ENCODE measurements at places on chromosomes 6 and 20.

GRCh38 chr6:1709234-1709641 lies 99.5 kb downstream of the FOXC1 start:
- DNase-seq: no peak

GRCh38 chr20:53814060-53814459 lies 220.4 kb upstream of the ZNF217 start:
- DNase-seq: no peak

DNA sequence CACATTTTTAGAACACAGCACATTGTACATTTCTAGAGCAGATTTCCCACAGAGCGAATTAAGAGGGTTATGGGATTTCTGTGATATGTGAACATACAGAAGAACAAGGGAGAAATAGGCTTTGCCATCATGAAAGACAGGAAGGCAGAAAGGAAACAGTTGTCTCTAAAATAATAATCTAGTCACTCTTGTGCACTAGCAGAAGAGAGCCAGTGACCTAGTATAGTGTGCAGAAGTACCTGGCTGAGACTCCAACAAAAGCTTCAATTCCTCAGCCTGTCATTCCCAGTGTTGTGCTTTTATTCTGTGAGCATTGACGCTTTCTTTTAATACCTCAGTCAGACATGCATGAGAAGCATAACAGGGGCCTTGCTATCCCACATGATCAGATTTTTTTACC lies 17.8 kb upstream of the DCBLD1 start:
- DNase-seq: no peak

DNA sequence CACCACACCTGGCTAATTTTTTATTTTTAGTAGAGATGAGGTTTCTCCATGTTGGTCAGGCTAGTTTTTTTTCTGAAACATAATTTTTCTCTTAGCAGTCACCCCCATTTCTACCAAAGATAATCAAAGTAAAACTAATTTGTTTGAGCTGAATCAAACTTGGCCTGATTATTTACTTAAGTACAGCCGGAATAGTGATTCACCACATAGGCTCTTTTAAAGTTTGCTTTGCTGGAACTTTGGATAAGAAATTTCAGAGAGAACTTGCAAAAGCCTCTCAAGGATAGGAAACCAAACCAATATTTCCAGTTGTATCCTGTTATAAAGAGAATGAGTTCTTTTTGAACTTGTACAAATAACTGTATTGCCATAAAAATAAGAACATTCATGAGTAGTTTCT lies 105.0 kb upstream of the SYNCRIP start:
- DNase-seq: peak; percentile 20

DNA sequence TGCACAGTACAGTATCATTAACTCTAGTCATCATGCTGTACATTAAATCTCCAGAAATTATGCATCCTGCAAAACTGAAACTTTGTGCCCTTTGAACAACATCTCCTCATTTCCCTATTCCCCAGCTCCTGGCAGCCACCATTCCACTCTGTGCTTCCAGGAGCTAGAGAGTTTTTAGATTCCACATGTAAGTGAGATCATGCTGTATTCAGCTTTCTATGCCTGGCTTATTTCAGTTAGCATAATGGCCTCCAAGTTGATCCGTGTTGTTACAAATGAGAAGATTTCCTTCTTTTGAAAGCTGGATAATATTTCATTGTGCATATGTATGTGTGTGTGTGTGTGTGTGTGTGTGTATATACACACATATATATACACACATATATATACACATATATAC lies 86.9 kb upstream of the SLC24A3 start:
- no peak for DNase-seq

DNA sequence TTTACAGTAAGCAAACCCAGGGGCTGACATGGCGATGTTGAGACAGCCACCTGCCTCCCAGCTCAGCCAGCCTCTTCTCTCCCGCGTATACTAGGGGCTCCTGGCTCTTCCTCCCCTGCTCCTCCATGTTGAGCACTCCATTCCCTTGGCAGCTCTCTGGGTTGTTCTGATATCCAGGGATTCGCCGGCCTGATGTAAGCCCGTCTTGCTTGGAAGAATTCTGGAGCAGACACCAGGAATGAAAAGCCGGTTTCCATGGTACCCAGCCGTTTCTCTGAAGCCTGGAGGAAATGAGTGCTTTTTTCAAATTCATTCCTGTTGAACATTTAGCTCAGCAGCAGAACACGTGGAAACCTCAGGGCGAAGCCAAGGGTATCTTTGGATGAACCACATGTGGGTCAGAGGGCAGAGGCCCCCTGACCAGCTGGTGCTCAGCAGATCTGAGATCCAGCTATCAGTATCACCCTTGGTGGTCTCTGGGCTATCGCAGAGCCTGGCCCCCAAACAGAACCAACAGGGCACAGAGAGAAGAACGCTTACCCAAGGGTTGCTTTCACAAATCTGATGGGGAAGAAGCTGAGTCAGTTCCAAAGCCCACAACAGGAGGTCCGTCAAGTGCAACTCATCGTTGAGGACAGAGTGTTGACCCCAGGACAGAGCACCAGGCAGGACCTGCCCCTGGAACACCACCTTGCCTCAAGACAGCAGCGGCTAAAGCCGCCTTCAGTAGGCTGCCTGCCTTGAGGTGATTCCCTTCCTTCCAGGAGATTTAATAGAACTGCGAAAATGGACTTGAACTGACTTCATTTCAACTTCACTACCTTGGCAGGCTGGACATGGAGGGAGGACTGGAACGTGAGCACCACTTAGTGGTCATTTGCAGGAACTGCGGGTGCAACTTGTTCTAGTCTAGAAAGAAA lies 96.1 kb upstream of the RIN2 start:
- DNase-seq: peak; percentile 32

DNA sequence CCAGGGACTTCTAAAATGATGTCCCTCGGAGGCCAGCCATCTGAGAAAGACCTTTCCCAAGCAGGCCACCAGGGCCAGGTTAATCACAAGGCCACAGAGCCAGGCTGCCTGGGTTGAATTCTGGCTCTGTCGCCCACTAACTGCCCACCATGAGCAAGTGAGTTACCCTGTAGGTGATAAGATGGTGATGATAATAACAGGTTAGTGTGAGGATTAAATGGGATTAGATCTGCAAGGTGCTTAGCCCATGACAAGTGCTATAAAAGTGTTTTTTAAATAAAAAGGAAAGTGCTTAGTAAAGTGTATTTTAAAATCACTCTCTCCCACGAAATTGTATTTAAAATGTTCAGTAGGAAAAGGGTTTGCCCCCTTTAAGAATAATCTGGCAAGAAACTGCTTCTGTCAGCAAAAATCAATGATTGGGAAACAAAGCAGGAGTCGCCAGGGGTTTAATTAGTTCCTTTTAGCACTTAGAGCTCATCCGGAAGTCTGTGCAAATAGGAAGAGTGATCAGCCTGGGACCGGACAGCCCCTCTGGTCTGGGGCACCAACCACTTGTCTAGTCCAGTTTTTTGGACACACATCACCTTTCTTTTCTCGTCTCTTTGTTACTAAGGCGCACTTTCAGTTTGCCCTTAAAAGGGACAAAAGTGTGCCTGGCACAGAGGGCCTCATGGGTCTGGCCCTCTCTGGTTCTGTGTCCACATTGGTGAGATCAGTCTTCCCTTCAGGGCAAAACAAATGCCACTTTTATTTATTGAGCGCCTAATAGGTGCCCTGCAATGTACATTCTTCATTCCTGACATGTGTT lies 150.4 kb downstream of the GRM4 start:
- no peak for DNase-seq

- no peak for DNase-seq
Measured at GRCh38 chr6:292506-293192, 362 bp downstream of the DUSP22 start.

DNA sequence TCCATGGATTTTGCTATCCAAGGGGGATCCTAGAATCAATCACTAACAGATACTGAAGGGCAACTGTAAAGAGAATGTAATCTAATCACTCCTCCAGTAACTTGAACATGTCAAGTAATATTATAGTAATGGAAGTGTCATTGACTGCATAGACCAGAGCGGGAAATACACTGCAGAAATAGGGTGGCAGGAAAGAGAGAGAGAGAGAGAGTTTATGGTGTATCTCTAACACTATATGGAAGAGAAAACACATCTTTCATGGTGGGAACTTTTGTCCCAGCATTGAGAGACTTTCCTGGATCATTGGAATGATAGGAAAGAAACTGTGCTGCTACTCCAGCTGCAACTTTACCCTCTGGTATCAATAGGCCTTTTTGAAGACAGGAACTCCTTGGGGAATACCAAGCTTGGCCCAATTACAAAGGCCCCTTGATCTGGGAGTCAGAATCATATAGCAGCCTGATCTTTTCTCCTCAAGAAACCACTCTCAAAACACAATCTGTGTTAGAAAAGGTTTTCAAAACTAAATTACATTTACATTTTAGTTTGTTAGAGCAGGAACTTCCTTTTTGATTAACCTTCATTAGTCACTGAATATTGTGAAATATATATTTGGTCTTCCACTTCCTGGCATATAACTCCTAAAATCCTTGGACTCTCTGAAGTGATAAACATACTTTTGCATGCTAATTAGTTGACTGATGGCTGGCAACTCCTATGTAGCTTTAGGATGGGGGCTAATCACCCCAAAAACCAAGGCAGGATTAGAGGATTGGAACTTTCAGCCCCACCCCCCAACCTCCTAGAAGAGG lies 29.5 kb upstream of the RNGTT start:
- DNase-seq: no peak

GRCh38 chr6:42030585-42031506 lies 19.5 kb upstream of the TAF8 start:
- DNase-seq: peak; percentile 75

GRCh38 chr20:19821606-19822005 lies 63.5 kb downstream of the RIN2 start:
- no peak for DNase-seq

GRCh38 chr6:144581812-144582537 lies 296.8 kb downstream of the UTRN start:
- no peak for DNase-seq

DNA sequence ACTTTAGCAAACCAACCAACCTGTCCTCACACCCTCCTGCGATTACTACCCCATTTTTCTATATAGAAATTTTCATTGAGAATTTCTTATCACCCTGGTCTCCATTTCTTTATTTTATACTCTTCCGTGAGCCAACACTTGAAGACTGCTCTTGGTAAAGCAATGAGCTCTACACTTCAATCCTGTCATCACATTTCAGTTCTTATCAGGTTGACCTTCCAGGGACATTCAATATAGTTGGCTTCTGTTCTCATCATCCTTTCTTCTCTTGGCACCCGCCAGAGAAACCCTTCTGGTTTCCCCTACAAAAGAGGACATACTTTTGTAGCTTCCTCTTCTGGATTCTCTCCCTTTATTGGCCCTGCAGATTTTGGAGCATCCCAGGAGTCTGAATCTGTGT lies 279.3 kb downstream of the PRKN start:
- DNase-seq: no peak

GRCh38 chr6:18390476-18390875 lies 3.3 kb downstream of the RNF144B start:
- DNase-seq: no peak

GRCh38 chr6:119799596-119800509 lies 450.3 kb upstream of the MAN1A1 start:
- no peak for DNase-seq

DNA sequence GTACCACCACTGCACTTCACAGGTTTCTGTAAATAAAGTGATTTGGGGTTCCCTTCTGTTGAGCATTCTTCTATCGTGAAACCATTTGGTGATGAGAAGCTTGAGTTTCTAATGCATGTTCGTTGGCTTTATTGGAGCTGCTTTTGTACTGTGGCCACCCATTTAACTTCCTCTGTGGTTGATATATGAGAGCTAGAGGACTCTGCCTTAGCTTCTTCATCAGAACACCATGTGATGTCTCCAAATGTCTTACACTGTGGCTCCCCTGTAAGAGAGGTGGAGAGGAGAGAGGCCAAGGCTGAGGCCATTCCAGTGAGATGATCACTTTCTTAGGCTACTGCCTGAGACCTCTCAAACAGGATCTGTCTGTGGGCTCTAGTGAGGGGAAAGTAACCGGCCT lies 114.5 kb downstream of the SLC16A10 start:
- DNase-seq: no peak

Measured in skeletal muscle cell (primary cell).